ENCODE measurements at places on chromosomes 16 and 17.

DNA sequence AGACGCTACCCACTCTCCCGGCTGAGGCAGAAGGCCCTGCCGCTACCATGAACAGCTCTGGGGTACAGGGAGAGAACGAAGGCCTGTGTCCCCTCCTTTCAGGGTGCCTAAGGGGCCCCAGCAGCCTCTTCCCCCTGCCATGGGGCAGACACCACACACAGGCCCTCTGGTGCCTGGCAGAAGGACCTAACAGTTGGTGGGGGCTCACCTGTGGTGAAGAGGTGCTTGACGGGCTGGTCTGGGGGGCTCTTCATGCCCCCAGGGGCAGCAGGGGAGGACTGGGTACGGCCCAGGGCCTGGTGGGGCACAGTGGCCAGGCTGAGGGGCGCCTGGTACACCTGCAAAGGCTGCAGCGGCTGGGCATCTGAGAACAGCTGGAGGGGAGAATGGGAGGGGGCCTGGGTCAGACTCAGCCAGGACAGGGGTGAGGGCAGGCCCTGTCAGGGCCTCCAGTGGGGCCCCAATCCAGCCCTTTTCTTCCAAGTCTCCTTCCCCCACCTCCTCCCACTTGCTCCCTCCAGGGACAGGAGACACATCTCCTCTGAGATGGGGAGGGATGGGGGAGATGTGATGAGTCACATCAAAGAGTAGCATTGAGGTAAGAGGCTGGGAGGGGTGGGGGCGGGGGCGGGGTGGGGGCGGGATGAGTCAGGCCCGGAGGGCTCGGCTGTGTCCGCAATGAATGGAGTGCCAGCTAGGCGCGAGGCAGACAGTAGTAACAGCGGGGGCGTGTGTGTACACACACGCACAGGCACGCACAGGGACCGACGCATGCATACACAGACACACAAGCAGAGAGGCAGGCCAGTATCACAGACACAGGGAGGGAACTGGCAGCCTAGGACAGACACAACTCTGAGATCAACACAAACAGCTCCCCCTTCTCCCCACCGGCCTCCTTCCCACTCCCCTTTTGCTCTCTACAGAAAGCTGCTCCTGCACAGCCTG lies 16.1 kb downstream of the G6PC3 start:
- H3K27ac ChIP-seq: peak overlapping the region; percentile 22
- H3K4me1 ChIP-seq: no peaks in the 10 kb centered on the region
- no peaks in the 10 kb centered on the region for H3K27me3 ChIP-seq
- peaks cover 91% of the 10 kb centered on the region for H3K36me3 ChIP-seq
- H3K4me3 ChIP-seq: no peak overlapping the region

DNA sequence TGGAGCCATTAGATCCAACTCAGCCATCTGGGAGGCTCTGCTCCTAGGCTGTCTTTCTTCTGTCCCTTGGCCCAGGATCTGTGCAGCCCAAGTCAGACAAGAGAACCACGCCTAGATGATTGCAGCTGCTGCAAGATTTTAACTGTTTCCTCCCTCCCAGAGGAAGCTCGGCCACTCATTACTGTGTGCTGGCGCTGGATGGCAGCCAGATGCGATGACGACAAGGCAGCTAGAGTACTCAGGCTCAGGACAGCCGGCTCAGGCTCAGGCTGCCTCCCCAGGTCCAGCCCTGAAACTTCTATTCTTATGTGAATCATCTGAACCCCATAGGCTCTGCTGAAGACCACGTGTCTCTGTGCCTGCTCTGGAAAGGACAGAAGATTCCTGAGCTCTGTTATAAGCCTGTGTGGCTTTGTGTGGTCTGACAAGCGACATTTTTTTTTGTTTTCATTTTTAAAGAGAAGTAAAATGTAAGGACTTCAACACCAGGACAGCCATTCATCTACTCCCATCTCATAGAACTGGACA lies 32.1 kb upstream of the FBXW10B start:
- DNase-seq: peak; percentile 98
- H3K27me3 ChIP-seq: no peaks in the 10 kb centered on the region
- peaks cover 32% of the 10 kb centered on the region for H3K4me1 ChIP-seq
- H3K4me3 ChIP-seq: peak overlapping the region; percentile 44
- peak overlapping the region; percentile 85 for H3K27ac ChIP-seq
- no peaks in the 10 kb centered on the region for H3K36me3 ChIP-seq

DNA sequence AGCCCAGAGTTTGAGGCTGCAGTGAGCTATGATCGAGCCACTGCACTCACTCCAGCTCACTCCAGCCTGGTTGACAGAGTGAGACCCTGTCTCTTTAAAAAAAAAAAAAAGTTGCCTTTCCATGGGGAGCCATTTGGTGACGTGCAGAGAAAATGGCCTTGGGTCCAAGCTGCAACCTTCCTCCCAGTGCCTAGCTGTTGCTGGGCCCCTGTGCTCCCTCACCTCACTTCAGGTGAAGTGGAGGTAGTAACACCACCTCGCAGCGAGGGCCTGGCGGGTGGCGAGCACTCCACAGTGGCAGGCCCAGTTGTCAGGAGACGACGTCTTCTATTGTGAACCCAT lies 17.4 kb downstream of the SYT17 start:
- H3K27ac ChIP-seq: no peak overlapping the region
- H3K4me3 ChIP-seq: no peak overlapping the region
- H3K4me1 ChIP-seq: no peaks in the 10 kb centered on the region
- no peak for DNase-seq
- H3K36me3 ChIP-seq: no peaks in the 10 kb centered on the region

GRCh38 chr17:6643451-6644125 lies 2.7 kb downstream of the TXNDC17 start:
- H3K4me1 ChIP-seq: peaks cover 47% of the 10 kb centered on the region
- H3K36me3 ChIP-seq: peaks cover 18% of the 10 kb centered on the region
- H3K4me3 ChIP-seq: no peak overlapping the region
- no peaks in the 10 kb centered on the region for H3K27me3 ChIP-seq

DNA sequence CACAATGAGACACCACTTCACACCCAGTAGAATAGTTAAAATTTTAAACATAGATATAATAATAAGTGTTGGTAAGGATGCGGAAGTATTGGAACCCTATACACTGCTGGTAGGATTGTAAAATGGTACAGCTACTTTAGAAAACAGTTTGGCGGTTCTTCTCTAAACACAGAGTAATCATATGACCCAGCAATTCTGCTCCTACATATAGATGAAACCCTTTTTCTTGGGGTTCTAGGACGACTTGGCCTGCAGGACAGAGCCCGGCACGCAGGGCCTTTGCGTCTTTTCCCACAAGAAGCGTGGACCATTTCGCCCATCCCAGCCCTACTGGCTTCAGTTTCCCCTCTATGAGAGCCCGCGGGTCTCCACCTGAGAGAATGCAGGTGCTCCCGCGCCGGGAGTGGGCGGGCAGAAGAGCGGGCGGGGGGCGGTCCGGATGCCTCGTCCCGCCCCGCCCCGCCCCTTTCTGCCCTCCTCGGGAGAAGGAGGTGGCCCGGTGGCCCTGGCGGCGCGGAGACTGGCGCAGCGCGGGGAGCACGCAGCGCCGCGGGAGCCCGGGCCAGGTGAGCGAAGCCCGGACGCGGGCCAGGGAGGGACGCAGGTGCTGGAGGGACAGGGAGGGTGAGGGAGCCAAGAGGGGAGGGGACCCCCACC lies at the start of gene SDR42E2:
Gene SDR42E2 (plus strand): TSS at position 508 of the 657 bp plus-strand sequence. CDS start 3,077 bp downstream, outside the sequence.
- H3K4me1 ChIP-seq: peaks cover 6% of the 10 kb centered on the region
- no peak for DNase-seq
- H3K36me3 ChIP-seq: no peaks in the 10 kb centered on the region
- no peak within 1 kb of the TSS for H3K4me3 ChIP-seq
- no peak within 1 kb of the TSS for H3K27ac ChIP-seq

GRCh38 chr16:27759967-27760788 lies 210.2 kb downstream of the KATNIP start:
- no peak overlapping the region for H3K27ac ChIP-seq
- H3K4me1 ChIP-seq: no peaks in the 10 kb centered on the region
- H3K36me3 ChIP-seq: peaks cover 42% of the 10 kb centered on the region

DNA sequence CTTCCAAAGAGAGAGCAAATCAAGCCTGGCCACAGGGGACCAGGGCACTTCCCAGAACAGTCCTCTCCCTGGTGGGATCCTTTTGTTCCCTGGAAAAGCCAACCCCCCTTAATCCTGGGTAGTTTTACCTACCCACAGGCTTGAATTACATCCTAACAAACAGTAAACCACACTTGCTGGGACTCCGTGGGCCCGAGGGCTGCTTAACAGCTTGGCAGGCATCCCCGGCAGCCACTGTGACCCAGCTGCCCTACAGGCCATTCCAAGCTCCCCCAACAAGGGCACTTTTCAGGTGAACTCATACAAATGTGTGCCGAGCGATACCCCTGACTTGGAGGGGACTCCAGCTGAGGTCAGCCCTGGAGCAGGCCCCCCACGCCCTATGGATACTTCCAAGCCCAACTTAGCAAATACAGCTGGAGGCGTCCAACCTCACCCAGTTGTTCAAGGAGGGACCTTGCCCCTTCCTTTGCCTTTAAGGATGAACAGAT lies 26.4 kb downstream of the ADCY9 start:
- no peak for DNase-seq
- no peak overlapping the region for H3K4me3 ChIP-seq
- peaks cover 38% of the 10 kb centered on the region for H3K4me1 ChIP-seq

- no peak for DNase-seq
- H3K36me3 ChIP-seq: no peaks in the 10 kb centered on the region
- no peaks in the 10 kb centered on the region for H3K27me3 ChIP-seq
- H3K27ac ChIP-seq: no peak overlapping the region
Observed at GRCh38 chr17:77767148-77767547, 191.4 kb upstream of the TNRC6C start.

DNA sequence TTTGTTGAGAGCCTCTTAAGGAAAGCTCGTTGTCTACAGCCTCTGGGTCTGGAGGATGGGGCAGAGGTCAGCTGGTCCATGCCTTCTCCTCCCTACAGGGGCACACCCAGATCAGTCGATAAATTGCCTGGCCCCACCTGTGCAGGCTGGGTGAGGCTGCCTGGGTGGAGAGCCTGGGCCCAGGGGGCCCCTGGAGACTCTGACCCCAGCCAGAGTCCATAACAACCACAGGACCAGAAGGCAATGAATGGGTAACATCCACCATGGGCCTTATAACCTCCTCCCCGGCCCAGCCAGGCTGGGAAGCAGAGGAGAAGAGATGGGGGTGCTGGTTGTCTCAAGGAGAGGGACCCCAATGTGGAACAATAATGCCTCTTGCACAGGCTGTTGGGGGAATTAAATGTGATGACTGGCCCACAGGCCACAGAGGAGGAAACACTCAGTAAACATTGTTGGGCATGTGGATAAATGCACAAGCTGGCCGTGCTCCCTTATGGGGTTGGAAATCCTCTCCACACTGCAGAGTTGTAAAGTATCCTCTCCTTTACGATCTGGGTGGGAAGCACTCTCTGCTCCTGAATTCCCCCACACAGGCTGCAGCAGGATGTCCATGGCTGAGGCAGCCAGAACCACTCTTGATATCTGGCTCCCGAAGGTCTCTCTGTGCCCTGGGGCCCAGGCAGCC lies 56.7 kb upstream of the TOB1 start:
- no peaks in the 10 kb centered on the region for H3K4me1 ChIP-seq
- no peak for DNase-seq
- H3K27me3 ChIP-seq: no peaks in the 10 kb centered on the region

DNA sequence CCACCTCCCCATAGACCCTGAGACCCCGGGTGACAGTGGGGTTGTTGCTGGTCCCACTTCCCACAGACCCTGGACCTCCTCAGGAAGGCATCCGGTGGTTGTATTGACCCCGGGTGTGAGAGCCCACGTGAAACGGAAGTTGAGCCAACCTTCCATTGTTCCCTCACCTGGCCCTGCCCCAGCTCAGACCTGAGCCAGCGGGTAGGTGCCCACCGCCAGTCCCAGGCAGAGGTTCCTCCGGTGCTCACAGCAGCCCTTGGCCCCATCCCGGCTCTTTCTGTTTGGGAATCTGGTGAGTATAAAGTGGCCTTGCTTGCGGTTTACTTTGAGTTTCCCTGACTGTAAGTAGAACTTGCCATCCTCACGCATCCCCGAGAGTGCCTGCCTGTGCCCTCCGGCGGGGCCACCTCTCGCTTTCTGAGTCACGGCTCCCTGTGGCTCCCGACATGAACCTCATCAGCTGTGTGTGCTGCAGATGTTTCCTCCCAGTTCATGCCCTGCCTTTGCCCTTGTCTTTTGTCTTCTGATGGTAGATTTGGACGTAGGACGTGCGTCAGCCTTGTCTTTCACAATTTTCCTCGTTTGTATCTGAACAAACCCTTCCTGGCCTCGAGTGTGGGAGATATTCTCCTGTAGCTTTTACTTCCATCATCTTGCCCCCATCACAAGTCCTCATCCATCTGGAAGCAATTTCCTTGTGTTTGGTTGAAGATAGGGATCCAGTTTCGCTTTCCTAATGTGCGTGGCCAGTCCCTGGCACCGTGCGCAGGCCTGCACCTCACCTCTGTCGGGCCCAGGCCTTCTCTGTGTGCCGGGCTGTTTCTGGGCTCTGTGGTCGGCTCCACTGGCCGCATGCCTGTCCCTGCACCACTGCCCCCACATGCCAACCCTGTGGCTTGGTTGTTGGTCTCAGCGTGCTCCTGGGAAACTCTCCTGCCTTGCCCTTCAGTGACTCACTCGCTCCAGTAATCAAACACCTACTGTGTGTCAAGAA lies 76.0 kb downstream of the METRNL start:
- H3K27me3 ChIP-seq: no peaks in the 10 kb centered on the region
- H3K4me3 ChIP-seq: no peak overlapping the region
- peaks cover 7% of the 10 kb centered on the region for H3K4me1 ChIP-seq
- H3K27ac ChIP-seq: no peak overlapping the region
- peak; percentile 60 for DNase-seq

DNA sequence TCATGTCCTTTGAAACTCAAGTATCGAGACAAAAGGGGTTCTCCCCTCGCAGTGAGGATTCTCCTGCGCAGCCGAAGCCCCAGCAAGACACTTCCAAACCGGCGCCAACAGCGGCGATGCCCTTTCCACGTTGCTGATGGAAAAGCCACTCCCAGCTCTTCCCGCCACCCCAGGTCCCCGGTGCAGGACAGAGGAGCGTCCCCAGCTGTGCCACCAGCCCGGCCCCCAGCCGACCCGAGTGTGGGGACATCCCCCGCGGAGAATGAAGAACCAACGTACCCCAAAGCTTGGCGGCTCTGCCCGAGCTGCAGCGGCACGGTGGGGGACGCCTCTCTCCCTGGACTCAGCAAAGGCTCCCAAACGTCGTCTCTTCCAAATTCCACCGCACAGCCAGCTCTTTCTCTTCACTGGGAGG lies 573 bp downstream of the CHST6 start:
- no peaks in the 10 kb centered on the region for H3K27me3 ChIP-seq
- no peak for DNase-seq
- H3K4me3 ChIP-seq: peak overlapping the region; percentile 43
- no peaks in the 10 kb centered on the region for H3K36me3 ChIP-seq
- H3K4me1 ChIP-seq: peaks cover 30% of the 10 kb centered on the region

- H3K36me3 ChIP-seq: no peaks in the 10 kb centered on the region
- no peaks in the 10 kb centered on the region for H3K4me1 ChIP-seq
- DNase-seq: no peak
- no peak overlapping the region for H3K4me3 ChIP-seq
Observed at GRCh38 chr17:73690676-73691075, 46.4 kb upstream of the SDK2 start.

- DNase-seq: no peak
- no peaks in the 10 kb centered on the region for H3K36me3 ChIP-seq
- no peaks in the 10 kb centered on the region for H3K4me1 ChIP-seq
- H3K4me3 ChIP-seq: no peak overlapping the region
- no peaks in the 10 kb centered on the region for H3K27me3 ChIP-seq
Observed at GRCh38 chr16:51649631-51650030, 498.6 kb upstream of the SALL1 start.

Data from right atrium auricular region (tissue), 2 donors.